ENCODE measurements at places on chromosomes 5 and 9. TPM values are rescaled to one million over a fixed set of nuclear protein-coding genes. Genes with fewer than 3 reads are reported as not detected.
A peak's percentile ranks its signal among the peaks of the same experiment; 100 is the strongest.

DNA sequence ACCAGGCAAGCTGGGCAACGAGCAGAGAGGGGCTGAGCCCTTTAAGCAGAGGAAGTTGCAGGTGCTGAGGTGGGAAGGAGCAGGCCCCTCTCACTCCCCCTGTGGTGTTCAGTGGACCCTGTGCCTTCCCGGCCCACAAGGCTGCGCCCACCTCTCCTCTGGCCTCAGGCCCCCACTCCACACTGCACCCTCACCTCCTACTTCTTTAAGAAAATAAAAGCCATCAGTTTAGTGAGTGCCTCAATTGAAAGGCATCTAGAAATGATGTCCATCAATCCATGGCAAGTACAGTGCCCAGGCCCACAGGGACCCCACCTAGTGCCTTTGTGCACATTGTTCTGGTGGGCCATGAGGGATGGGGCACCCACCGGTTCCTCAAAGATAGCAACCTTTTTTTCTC is 158.0 kb downstream of the PAX5 start:
- DNase-seq = no peak

Gene PELO
- 23.8 TPM for total RNA-seq

DNA sequence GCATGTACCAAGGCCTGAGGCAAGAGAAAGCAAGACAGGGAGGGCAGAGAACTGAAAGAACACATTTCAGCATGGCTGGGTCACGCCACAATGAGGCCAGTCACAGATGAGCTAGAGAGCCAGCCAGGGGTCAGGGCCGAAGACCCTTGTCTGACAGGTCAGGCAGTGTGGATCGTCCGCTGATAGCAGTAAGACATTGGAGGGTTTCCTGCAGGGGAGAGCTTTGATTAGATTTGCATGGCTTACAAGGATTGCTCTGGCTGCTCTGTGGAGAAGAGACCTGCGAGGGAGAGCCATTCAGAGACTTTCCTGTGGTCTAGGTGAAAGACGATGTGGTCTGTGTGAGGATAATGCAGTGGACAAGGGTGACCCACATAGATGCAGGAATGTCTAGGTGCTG is 93.1 kb downstream of the RALGPS1 start:
- DNase-seq = no peak

DNA sequence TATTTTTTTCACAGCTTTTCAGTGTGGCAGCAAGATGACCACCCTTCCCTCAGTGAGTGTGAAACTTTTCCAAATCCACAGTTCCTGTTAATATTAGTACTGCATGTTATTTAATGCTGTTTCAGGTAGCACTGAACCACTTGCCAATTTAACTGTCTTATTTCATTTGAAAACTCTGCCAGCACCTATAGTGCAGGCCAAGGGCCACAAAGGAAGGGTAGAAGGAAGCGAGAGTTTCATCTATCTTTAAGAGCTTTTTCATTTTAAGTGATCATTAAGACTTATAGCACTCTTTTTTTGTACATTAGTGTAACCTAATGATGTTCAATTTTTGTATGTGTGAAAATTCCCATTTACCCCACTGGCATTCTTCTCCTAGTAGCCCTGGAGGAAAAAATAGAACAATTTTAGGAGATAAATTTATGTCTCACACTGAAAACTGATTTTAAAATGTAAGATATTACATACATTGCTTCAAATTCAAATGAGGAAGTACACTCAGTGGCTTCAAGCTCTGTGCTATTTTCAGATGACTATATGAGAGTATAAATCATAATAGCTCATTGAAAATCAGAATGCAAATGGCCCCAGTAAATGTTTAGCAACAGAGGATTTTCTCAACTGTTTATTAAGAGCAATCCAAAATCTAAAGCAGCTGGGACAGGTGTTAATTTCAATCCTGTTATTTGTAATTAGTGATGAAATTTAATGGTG is 820.5 kb downstream of the PTPRD start:
- DNase-seq = no peak

GRCh38 chr9:122051351-122052321 is 41.5 kb downstream of the TTLL11 start:
- DNase-seq = no peak

DNA sequence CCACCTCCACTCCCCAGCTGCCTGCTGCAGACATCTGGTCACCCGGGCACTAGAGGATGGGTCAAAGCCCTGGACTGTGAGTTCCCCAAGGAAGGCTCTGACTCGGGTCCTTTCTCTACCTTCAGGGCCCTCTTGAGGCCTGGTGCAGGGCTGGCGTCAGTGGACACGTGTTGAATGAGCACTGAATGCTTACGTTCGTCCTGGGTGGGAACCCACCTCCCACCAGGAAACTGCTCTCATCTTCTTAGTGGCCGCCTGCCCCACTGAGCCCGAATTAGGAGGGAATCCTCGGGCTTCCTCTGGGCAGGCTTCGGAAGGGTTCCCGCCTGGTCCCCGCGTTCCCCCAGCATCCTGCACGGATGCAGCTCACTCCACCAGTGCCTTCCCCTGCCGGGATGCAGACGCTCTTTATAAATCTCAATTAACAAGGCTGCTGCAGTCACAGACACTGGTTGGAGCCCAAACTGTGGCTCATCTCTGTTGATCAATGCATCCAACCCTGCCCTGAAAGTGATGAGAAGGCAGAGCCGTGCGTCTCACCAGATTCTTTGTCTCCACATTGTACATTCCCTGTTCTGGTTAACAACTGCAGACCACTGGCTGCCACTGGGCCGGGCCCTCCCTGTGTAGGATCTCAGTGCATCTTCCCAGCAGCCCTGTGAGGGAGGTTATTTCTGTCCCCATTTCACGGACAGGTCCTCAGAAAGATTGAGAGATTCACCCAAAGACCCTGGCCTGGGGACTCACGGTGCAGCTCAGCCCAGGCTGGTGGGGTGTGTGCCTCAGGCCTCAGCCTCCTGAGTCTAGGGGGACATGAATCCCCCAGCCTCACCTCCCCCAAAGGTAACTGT is 168.8 kb downstream of the GAPVD1 start:
- no peak for DNase-seq

DNA sequence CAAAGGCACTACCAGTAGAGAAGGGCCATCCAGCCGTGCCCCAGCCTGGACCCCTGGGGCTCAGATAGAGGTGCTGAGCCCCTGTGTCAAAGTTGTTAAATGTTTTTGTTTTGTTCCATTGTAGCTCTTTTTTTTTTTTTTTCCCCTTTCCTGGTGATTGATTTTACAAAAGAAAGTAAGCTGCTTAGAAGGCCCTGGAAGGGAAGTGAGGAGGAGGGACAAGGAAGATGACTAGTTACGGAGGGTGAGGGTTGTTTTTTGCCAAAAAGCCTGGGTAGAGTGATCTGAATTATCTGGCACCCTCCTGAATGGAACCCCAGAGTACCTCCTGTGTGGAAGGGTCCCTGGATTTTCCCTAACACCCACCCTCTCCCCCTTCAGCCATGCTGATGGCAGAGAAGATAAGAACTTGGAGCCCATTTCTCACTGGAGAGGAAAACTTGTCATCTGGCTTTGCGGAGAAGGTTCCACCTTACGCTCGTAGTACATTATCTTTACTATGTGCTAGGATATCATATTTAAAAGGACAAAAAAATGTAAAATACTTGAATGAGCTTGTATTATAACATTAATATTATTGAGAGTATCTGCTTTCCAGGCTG is 33.4 kb downstream of the FAXDC2 start:
- DNase-seq = no peak

DNA sequence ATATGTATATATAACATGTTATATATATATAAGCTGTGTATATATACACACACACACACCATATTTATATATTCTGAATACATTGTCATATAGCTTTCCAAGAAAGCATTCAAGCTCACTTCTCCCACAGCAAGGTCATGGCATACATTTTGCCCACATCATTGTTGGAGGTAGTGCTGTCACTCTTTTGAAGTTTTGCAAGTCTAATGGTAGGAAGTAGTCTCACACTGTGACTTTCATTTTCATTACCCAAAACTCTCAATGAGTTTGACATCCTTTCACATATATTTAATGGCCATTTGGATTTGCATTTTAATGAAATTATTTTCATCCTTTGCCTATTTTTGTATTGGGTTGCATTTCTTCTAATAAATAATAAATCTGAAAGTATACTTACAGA is 59.8 kb upstream of the COX7C start:
- DNase-seq = no peak

DNA sequence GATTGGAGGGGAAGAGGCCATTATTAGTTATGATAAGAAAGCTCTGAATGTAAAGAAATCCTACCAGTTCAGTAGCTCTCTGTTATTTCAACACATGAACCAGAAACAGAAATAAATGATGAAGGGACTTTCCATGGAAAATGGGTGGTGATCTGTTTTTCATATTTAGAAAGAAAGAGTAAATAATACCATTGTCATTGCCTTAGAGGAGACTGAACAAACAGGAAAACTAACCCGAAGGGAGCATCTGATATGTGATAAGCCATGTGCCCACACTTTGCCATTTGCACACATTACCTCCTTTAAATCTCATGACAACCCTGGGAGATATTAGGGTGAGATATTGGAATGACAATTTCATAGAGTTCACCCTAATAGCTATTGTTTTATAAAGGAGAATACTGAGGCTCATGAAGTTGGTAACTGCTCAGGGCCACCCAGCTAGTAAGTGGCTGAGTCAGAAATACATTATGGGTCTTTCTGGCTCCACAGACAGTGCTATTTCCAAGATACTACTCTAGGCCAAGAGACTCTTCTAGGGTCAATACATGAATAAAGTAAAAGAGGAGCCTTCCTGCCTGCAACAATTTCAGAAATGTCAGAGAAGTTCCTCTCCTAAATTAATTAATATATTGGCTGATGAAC is 111.0 kb upstream of the SLIT3 start:
- DNase-seq = no peak

GRCh38 chr5:150320044-150320613 is 17.4 kb upstream of the ARSI start:
- DNase-seq = peak; percentile 74

- no peak for DNase-seq
Measured at GRCh38 chr5:53041071-53041692, 52.0 kb downstream of the ITGA2 start.

GRCh38 chr9:113471143-113471542 is 7.6 kb downstream of the RGS3 start:
- no peak for DNase-seq

DNA sequence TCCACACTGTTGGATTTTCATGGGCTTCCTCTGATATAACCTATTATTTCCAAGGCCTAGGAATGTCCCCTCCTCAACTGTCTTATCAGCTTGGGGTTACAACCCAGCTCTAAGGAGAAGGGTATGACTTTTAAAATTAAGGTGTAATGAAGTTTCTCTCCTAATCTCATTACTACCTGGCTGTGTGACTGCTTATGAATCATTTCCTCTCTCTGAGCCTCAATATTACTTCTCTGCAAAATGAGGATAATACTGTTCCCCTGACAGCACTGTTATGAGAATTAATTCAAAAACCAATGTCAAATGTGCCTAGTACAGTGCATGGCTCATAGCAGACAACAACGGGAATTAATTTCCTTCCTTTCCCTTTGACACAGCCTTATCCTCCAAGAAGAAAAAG is 118.9 kb downstream of the NR6A1 start:
- DNase-seq = no peak

Gene NTNG2
- total RNA-seq = 1.3 TPM

Data from tongue (tissue), 3 donors.